ENCODE measurements at places on chromosomes 3 and 15.
A peak's percentile ranks its signal among the peaks of the same experiment; 100 is the strongest.

GRCh38 chr3:67976663-67977062 is 322.3 kb upstream of the SUCLG2 start:
- DNase-seq, result no peak

DNA sequence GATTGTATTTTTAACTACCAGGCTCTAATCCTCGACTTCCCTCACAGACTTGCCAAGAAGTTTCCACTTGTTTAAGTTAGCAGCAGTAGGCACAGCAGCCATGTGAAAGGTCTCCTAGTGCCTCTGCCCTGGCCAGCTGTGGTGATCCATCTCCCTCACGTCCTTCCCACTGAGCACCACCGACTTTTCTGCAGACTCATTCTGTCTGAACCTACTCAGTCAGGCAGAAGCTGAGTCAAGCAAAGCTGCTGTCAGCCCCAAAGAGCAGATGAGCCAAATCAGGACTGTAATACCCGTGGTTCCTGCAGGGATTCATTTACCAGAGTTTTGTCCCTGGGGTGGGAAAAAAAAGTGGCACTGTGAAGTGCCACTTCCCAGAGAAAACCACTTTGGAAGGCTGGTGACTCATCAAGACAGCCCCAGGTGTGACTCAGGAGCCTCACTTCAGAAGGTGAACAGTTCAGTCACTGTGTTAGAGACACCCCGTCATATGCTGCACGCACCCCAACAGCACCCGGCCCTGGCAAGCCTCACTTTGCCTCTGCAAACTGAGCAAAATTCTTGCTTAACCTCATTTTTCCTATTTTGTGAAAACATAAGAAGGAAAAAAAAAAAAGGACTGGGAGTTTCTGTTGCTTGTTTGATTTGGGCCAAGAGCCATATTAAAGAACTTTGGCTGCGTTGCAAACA is 76.0 kb downstream of the WWTR1 start:
- peak; percentile 67 for DNase-seq

GRCh38 chr3:118505784-118506183 is 528.9 kb downstream of the IGSF11 start:
- no peak for DNase-seq

DNA sequence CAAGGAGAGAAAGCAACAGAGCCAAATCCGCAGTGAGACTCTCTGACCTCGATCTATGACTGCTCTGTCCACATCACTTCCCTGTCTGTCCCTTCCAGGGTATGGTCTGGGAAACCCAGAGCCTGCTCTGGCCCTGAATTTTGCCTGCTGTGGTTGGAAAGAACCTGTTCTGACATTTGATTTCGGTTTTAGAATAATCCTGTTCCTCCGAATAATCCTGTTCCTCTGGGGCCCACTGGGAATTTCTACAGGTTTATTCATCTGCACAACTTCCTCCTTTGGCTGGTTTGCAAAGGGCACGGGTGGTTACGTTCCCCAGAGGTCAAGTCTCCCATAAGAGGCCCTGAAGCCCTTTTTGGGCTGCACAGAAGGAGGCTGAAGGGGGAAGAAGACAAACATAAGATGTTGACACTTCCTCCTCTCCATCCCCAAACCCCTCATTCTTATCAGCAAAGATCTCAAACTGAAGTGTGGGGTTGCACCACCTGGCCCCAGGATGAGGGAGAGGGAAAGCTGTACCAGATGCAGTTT is 10.6 kb downstream of the LAMP3 start:
- DNase-seq, result no peak

GRCh38 chr3:115822579-115822978 is 199.3 kb downstream of the GAP43 start:
- no peak for DNase-seq

DNA sequence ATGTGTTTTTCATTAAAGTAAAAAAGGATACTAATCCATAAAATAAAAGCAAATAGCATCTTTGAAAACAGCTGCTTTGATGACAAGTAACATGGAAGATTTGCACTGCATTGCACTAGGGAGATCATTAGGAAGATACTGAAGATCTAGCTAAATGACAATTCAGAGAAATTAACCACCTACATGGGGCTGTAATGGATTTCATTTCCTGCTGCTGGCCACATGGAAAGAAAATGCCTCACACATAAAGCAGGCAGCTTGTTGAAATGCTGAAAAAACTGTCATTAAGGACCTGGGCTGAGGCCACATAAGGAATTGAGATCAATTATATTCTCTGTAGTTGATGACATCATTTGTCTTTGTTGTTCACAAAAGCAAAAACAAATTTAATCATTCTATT is 94.1 kb downstream of the PYDC2 start:
- DNase-seq, result no peak

GRCh38 chr3:128410669-128411573 is 55.8 kb downstream of the DNAJB8 start:
- DNase-seq, result no peak

DNA sequence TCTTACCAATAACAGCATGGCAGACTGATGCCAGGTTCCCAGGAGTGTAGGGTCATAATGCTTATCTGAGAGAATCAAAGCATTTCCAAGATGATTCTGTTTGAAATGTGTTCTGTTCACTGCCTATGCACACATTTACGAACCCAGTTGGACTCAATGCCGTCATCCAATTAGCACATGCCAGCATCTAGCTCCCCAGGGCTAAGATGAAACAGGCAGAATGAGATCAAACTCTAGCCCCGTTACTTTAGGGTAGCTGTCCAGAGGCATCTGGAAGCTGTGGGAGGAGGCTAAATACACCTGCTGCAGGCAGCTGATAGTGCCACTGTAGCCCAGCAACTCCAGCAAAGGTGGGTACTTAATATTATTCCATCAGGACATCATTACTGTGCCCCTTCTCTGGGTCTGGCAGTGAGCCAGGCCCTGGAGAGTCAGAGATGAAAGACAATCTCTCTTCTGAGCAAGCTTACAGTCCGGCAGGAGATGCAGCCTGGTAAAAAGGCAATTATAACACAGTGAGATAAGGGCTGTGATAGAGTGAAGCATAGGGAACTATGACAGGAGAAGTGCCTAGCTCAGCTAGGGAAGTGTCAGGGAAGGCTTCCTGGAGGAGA is 156.4 kb upstream of the PPP2R3A start:
- no peak for DNase-seq

GRCh38 chr3:82416349-82416748 is 654.9 kb upstream of the GBE1 start:
- DNase-seq, result no peak

DNA sequence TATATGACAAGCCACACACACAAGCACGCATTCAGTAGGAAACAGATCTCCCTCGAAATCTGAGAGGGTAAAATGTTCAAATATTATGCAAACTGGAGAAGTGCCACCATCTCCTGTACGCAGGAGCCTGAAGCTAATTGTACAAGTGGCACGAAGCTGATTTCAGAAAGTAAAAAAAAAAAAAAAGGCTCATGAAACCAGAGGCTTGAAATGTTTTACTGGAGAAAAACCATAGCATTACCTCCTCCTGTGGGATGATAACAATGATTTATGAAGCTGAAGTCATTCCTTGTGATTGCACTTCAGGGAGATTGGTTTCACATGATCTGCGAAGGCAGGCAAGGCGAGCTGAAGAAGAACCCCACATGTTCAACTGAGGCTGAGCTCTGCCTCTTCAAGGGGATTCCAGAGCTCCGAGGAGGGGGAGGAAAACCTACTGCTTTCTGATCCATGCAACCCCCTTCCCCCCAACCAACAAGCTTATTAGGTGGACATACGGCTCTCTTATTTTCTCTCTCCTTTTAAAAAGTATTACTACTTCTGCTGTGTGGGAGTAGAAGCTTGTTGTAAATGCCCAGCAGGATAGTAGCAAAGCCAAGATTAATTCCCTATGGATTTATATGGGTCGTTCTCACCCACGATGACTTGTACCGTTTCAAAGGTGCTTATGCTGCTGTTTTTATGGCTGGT is 101.1 kb downstream of the GREM1 start:
- DNase-seq, result peak; percentile 26

- no peak for DNase-seq
Measured at GRCh38 chr3:69439643-69440270, 53.9 kb upstream of the FRMD4B start.

DNA sequence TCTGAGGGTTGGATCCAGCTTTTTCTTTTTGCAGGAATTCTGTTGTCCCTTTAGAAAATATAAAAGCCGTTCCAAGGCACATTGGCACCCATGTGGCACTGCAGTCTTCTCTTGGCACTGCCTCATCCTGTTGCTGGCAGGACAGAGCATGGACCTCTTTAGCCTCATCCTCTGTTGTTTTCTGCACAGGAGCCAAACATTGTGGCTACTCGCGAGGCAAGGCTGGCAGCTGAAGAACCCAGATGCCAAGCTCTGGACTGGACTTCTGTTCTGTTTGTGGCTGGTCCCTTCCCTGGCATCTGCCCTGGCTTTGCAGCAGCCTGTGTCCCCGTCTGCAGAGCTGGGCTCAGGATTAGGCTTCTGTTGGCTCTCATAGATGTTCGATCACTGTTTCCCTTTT is 224.7 kb upstream of the TBC1D5 start:
- DNase-seq, result no peak

GRCh38 chr3:156723182-156723619 is 48.8 kb downstream of the TIPARP start:
- no peak for DNase-seq

DNA sequence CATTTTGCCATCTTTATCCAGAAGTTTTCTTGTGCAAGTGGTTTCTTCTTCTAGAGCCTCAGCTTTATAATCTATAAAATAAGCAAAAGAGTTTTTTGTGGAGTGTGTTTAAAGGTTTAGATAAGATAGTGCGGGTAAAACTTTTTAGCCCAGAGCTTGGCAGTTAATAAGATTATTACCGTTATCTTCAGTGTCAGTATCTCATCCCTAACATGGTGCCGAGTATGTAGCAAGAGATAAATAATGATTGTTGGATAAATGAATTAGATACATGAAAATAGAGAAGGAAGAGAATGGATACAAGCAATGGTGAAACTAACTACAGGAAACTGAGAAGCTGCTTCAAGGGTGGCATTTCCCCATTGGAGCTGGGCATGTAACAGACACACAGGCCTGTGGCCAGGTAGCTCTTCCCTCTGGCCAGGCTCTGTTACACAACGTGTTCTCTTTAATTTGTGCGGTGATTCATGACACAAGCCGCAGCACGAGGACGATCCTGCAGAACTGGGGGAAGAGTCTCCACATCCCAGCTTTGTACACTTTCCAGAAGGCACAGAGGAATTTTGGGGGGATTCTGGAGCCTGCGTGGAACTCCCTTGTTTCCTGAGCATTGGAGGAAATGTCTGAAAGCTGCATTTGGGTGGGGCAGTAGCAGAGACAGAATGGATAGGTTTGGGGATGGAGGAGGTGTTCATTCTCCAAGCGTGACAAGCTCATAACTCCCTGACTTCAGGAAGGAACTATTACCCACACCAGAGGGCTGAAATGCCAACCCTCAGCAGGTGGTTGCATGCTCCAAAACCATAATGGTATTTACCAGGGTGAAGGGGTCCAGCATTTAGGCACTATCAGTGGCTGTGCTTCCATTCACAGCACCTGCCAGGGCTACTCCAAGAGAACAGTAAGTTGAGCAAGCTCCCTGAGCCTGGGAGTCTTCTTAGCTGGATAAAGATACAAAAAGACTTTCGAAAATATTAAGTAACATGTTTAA is 14.2 kb upstream of the ST6GAL1 start:
- no peak for DNase-seq

- DNase-seq, result peak; percentile 71
Measured at GRCh38 chr3:127799476-127800222, 22.7 kb downstream of the MGLL start.

- DNase-seq, result no peak
Measured at GRCh38 chr3:62007036-62007435, 366.3 kb downstream of the FEZF2 start.

DNA sequence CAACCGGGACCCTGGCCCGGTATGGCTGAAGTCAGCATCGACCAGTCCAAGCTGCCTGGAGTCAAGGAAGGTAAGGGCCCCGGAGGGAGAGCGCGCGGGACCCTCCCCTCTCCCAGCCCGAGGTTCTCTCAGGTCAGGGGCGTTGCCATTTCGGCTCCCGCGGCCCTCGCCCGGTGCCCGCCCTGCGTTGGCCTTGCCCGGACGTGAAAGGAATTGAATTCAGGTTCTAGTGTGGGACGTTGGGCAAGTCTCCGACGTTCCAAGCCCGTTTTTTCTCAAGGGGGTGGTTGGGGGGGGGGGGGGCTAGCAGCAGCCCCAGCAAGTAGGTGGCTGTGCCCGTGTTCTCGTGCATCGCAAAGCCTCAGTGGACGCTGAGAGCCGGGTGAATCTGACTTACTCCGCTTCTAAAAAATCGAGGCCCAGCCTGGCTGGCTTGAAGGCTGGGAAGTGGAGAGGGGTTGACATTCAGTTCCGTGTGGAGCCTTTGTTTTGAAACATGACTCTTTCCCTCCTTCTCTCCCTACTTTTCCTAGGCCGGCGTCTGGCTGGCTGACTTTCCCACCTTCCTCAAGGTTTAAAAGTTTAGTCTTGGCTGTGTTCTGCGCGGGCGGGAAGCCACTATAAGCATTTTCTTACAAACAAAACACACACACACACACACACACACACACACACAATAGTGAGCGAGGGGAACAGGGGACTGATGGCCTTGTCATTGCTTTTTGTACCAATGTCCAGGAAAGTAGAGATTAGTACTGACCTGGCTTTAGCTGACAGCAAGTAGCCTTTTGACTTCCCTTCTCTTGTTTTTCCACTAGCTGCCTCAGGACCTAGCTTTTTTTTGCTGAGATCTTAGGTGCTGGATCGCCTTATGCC is at the start of gene UTS2B:
TSS of gene UTS2B (minus strand) at position 873 of the 876 bp plus-strand sequence. CDS start 48,337 bp downstream, outside the sequence.
- peak; percentile 41 for DNase-seq

DNA sequence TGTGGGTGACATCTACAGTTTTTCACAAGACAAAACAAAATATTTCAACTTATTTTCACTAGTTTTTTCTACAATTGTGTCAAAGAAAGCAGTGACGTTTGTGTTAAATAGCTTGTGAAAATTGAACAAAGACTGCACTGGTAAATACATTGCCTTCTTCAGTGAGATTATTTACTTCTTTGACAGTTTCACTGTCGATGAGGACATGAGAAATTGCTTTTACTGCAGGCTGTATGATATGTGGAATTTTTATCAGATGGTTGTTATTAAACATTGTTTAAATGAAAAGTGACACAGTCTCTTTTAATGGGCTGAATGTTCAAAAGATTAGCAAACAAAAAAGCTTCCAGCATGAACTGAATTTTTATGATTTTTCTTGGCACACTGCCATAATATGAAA is 773.9 kb upstream of the CADM2 start:
- DNase-seq, result no peak

DNA sequence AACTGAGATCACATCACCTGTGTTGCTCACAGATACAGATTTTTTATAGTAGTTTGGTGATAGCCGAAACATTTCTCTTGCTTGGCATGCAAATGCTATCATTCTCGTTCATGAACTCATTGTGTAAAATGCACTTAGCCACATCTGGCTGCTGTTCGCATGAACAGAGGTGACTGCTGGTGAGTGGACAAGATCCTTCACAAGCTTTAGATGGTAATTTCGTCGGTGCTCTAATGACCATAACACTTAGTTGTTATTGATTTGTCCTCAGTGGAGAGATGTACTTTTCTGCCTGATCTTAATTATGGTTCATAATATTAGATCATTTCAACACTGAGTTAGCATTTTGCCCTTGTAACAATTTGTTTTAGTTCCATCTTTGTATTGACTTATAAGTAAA is 13.8 kb downstream of the LRRN1 start:
- DNase-seq, result no peak

GRCh38 chr3:140627756-140628155 is 50.1 kb upstream of the TRIM42 start:
- DNase-seq, result no peak
